ENCODE measurements at places on chromosomes 5 and 9.

GRCh38 chr9:124520206-124520596 lies 13.0 kb upstream of the NR5A1 start:
- no peak for DNase-seq

GRCh38 chr9:30630459-30630858 lies 1754.0 kb upstream of the ACO1 start:
- no peak for DNase-seq

GRCh38 chr5:60497706-60498500 lies 202.1 kb downstream of the DEPDC1B start:
- no peak for DNase-seq

- DNase-seq: no peak
Measured at GRCh38 chr9:37264539-37264938, 144.2 kb downstream of the ZCCHC7 start.

- no peak for DNase-seq
Measured at GRCh38 chr5:142235870-142236672, 88.8 kb downstream of the SPRY4 start.

GRCh38 chr9:9112001-9112720 lies 1312.6 kb upstream of the DMAC1 start:
- DNase-seq: no peak

DNA sequence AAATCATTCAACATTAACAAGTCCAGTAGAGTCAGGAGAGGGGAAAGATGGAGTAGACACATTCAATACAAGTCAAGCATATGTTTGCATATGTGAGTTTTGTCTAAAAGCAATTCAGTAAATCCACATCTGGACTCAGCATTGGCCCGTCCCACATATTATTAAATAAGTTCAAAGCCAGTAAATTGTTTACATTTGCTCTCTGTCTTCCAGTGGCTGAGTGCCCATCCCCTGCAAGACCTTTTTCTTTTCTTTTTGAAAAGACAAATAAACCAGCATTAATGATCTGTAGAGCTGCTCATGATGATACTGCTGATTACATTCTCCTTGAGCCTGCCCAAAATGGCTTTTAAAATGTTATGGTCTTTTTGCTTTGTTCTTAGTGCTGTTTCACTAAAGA lies 71.1 kb downstream of the TNC start:
- DNase-seq: no peak

- DNase-seq: no peak
Measured at GRCh38 chr9:3337515-3338225, 188.1 kb downstream of the RFX3 start.

Measured in stimulated activated CD4-positive, alpha-beta T cell treated with anti-CD3 and anti-CD28 coated beads, Interleukin-12 subunit alpha, Interleukin-12 subunit beta, amount 100 ng/mL, for 24 hours (primary cell).